ENCODE measurements at places on chromosomes 1 and 21.

DNA sequence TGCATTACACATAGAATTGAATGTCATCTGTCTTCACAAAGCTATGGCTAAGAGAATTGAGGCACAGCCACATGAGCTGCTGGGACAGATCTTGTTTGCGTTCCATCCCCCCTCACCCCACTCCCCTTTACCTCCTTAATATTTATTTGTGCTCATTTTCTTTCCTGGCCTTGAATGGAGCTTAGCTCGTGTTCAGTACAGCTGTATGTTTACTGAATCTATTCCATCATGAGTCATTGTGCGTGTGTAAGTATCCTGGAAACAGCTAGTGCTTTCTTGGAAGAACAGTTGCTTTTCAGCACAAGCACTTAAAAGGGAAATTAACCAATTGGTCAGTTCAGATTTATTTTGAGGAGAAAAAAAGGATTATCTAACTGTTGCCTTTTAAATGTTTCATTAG is 14.7 kb downstream of the PROX1 start:
- peak; percentile 90 for DNase-seq

DNA sequence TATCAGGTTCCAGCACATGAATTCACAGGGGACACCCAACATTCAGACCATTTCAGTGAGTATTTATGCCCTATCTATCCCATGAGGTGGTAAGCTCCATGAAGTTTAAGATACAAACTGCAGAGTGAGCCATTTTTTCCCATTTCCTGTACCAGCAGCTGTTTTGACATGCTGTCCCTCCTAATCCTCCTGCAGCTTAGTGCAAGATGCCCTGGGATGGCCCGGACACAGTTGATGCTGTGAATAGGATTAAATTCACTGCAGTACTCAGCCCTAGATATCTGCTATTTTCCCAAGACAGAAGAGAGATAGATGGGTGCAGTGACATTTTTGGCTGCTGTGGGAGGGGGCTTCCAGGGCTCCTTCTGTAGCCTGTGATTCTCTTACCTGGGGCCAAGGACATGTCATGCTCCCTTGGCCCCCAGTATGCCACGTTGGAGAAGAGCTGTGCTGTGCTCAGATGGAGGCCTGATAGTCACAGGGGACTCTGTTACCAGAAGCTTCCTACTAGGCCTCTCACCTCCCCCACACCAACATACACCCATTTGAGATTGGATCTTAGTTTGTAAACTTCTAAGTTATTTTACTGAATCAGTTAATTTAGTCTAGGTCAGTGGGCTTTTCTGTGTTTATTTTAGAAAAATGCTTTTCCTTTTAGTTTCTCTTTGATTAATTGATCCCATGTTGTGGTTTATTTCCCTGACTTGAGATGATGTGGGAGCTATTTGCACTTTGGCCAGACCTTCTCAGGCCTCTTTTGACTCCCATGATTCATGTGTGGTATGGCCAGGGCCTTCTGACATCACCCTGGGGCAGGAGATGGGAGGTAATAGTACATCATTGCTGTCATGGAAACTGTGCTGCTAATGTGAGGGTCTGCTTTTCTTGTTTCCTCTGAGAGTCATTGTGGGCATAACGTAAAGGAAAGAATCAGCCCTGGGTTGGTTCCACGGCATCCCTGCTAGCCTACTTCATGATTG is 92.6 kb downstream of the ST3GAL3 start:
- DNase-seq: no peak

GRCh38 chr21:35170244-35170643 is 121.1 kb upstream of the RUNX1 start:
- no peak for DNase-seq

- DNase-seq: no peak
These were observed 39.4 kb upstream of the PTGFRN start for GRCh38 chr1:116870300-116870699.

DNA sequence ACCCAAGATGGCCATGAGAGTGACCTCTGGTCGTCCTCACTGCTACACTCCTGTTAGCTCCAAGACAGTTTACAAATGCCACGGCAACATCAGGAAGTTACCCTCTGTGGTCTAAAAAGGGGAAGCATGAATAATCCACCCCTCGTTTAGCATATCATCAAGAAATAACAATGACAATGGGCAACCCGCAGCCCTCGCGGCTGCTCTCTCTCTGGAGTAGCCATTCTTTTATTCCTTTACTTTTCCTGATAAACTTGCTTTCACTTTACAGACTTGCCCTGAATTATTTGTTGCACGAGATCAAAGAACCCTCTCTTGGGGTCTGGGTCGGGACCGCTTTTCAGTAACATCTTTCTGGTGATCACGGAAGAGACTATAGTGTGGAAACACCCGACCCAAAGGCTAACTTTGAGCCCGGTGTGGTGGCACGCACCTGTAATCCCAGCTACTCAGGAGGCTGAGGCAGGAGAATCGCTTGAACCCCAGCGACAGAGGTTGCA is 19.8 kb upstream of the COX20 start:
- DNase-seq: no peak

- DNase-seq: no peak
These were observed 7.2 kb upstream of the TACSTD2 start for GRCh38 chr1:58584082-58584895.

DNA sequence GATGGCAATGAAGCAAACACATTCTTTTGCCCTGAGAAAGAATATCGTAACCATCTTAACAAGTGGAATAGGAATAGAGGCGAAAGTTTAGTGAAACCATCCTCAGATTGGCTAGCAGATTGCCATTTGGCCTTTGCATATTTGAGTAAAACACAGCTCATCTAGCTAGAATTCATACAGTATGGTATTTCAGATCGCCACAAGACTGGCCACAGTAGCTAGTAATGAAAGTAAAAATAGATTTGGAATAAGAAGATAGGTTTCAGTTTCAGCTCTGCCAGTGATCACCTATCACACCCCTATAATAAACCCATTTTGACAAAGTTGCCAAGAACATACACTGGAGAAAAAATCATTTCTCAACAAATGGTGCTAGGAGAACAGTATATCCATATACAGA is 294.9 kb downstream of the LRRIQ3 start:
- no peak for DNase-seq

- DNase-seq: no peak
These were observed 4.7 kb downstream of the SORT1 start for GRCh38 chr1:109392788-109393616.

GRCh38 chr21:45129189-45129923 is 55.0 kb downstream of the ADARB1 start:
- DNase-seq: no peak

GRCh38 chr1:11299225-11299574 is 26.2 kb downstream of the UBIAD1 start:
- DNase-seq: no peak

- DNase-seq: peak; percentile 21
These were observed 17.6 kb downstream of the FCRL4 start for GRCh38 chr1:157580179-157580827.

- DNase-seq: no peak
These were observed 9.6 kb upstream of the ADORA1 start for GRCh38 chr1:203117611-203118575.

DNA sequence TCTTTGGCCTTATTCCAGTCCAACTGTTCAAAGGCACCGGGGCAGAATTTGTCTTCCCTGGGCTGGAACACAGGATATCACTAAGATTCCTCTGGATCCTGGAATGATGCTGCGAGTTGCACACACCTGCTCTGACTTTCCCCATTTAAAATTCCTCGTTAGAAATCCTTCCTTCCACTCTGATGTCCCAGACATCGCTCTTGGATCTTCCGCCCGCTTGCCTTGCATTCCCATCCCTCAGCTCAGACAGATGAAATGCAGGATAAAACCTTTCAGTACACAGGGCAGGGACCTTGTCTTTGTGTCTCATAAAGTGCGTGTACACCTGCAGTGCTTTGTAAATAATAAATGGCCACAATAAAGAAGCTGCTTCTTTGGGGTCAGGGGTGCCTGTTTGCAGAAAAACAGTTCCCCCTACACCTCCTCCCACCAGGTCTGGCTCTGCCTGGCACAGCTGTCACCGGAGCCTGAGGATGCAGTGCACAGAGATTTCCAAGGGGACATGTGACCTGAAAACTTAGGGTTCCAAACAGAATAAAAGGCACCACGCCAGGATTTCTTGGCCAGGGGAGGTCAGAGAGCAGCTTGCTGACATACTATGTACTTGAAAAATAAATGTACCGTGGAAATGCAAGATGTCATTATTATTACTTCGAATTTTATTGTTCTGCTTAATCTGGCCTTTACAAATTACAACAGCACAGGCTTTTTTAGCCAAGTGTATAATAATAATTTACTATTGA is 62.9 kb upstream of the SYT6 start:
- peak; percentile 96 for DNase-seq

GRCh38 chr1:46002551-46003150 is 129.8 kb downstream of the PIK3R3 start:
- DNase-seq: no peak

DNA sequence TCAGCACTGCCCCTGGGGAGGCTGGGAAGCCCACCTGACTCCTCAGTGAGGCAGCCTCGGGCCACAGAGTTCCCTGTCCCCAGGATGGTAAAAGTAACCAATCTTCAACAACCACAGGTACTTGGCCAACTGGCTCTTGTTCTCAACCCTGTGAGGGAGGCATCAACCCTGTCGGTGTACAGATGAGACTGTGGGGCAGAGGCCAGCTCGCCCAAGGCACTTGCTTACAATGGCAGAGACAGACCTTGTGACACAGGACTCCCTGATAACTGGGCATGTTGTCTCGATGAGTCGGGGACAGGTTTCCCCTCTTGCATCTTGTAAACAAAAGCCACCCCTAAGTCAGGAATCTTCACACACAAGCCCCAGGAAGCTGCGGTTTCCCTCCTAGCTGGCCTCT is 8.0 kb downstream of the SLC30A2 start:
- no peak for DNase-seq

GRCh38 chr1:67732750-67733151 is 47.8 kb downstream of the GADD45A start:
- DNase-seq: no peak

DNA sequence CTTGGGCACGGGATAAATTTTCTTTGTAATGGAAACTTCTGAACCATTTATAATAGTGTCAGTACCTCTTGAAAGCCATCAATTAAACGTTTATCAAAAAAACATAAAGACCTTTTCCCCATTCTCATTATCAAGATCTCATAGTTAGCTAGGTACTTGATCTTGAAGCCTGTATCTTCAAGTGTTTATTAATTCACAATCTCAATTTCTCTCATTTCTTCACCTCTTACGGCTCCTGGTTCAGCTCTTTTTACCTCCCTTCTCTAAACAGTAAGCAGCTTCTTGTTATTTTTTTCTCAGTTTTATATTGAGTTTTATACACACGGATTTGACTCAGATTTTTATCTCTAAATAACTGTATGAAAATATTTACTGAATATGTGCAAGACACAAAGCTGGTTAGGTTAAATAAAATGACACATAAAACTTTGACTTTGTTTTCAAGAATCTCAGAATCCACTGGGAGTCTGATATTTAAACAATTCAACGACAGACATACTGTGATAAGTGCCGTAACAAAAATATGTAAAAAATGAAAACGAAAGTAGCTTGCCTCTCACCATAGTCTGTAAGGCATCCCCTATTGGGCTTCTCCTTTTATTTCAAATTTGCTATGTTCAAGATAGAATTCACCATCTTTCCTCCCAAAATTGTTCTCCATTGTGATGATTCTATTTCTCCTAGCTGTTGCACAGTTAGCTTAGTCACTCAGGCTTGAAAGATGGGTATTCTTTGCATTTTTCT is 411.6 kb upstream of the ZRANB2 start:
- DNase-seq: no peak

GRCh38 chr21:20649231-20649630 is 349.0 kb upstream of the NCAM2 start:
- DNase-seq: no peak

DNA sequence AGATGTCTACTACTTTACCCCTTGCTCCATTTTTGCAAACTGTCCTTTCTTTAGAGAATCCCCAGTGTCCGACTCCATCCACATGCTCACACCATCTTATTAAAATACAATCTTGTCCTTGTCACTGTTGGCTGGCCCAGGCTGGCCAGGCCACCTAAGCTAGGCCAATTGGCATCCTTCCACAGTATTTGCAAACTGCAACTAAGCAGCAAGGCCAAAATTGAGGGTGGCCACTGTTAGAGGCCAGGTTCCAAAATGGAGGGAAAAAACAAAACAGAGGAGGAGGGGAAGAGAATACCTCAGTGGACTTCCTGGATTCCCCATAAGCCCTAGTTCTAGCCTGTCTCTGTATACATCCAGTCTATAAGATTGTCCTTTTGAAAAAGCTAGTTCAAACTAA is 4.3 kb downstream of the FAM89A start:
- DNase-seq: no peak

DNA sequence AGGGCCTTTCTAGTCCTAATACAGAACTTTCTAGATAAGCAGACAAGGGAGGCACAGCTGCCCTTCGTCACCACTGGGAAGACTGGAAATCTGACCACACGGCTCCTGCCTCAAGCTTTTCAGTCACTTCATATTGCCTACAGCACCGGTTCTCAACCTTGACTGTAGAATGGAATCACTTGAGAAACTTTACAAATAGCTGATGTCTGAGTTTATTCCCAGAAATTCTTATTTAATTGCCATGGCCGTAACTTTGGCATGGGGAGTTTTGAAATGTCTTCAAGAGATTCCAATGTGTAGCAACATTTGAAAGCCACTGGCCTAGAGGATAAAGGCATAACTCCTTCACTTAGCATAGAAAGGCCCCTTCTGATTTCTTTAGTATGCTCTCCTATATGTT is 42.4 kb upstream of the STMN1 start:
- no peak for DNase-seq

- DNase-seq: no peak
These were observed 337.6 kb upstream of the SNX7 start for GRCh38 chr1:98323906-98324358.

DNA sequence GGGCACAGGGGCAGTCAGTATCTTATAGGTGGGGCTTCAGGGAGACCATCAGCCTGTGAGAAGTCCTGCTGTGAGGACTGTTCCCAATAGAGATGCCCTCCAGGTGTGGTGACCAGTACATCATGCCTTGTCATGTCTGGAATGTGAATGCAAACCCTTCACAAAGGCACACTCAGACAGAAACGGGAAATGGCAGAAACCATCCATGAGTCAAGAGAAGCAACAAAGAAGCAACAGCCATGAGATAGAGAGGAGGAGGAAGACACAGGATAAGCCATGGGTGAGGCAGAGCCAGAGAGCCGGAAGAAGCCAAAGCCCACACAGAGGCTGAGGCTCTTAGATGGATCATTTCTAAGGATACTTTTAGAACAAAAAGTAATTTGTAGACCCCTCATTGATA is 20.1 kb upstream of the ZP4 start:
- no peak for DNase-seq

GRCh38 chr1:110360431-110360830 is 21.3 kb downstream of the RBM15 start:
- no peak for DNase-seq

- peak; percentile 20 for DNase-seq
These were observed 49.7 kb downstream of the RASSF5 start for GRCh38 chr1:206556750-206557635.

- no peak for DNase-seq
These were observed 709 bp upstream of the SLC41A1 start for GRCh38 chr1:205813755-205814058.

Data from NCI-H1694 treated with DMSO at 0.1 percent for 48 hours (cell line).